ENCODE measurements at places on chromosomes 4 and X. TPM values are rescaled to one million over a fixed set of nuclear protein-coding genes. Genes with fewer than 3 reads are reported as not detected.
A peak's percentile ranks its signal among the peaks of the same experiment; 100 is the strongest.

TMPRSS11D gene
- not detected for total RNA-seq

GRCh38 chr4:35463251-35463952 is 780.9 kb downstream of the ARAP2 start:
- DNase-seq: no peak

CCKAR gene
- 2.5 TPM for total RNA-seq

- DNase-seq: peak; percentile 41
These were observed 118.3 kb upstream of the ETNPPL start for GRCh38 chr4:108881190-108881589.

DNA sequence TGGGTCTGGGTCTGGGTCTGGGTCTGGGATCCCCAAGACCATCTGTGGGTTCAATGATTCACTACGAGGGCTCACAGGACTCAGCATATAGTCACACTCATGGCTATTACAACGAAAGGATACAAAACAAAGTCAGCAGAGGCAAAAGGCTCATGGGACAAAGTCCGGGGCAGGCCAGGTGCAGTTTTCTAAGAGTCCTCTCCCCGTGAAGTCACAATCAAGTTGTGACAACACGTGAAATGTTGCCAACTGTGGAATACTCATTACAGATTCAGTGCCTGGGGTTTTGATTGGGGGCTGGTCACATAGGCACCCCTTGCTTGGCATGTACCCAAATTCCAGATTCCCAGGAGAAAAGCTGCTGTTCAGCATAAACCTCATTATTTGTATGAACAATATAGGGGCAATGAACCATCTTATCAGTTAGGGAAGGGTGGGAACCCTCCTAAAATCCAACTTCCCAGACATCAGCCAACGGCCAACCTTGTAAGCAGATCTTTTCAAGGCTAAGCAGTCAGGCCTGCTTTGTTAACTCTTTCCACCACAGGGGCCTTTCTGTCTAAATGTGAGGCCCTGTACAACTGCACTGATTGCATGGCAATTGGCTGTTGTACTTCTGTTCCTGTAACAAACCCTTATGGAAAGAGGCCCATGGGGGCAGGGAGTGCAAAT is 58.2 kb upstream of the DIPK2B start:
- DNase-seq: no peak

DNA sequence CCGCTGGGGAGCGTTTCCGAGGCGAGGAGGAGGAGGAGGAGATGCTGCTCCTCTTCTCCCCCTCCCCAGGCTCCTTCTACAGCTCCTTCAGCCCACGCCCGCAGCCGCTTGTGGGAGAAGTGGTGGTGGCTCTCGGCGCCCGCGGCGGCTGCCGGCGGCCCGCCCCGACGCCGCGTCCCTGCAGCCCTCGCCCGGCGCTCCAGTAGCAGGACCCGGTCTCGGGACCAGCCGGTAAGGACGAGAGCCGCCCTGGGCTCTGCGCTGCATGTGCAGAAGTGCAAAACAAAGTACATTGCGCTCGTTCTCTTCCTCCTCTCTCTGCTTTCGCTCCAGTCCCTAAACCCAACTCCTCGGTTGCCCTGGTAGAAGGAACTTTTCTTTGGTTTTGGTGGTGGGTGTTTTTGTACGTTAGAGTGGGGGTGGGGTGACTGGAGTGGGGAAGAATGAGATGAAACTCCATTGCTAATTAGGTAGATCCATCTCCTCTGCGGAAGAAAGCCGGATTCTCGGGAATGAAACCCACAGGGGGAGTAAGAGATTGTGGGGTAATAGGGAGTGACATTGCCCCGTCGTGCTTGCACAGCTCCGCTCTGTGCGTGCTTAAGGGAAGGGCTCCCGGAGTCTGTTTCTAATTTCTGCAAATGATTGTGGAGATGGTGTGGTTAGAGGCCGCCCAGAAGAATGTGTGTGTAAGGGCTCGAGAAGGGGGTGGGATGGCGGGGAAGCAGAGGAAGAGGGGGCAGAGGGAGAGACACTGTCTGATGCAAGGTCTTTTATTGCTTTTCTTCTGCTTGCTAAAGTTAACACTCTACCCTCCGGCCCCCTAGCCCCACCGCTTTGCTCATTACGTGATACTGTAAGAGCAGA is 677 bp downstream of the PTPN13 start:
- DNase-seq: peak; percentile 90

DTHD1 gene
- not detected for total RNA-seq

DNA sequence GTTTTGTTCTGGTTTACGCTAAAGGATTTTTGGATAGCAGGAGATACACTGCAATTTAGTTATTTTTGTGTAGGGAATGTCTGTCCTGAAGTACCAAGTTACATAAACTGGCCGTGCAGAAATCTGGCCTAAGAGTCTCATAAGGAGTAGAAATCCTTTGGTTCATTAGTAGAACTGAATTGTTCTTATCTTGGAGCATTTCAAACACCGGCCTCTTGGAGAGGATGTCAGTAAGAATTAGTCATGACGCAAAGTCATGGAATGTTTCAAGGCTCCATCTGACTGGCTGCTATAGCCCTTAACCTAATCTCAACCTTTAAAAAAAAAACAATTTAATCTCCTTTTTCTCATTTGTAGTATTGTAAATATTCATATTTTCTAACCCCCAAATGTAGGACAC is 15.2 kb downstream of the PDLIM3 start:
- peak; percentile 68 for DNase-seq

RNF150 gene
- 13.4 TPM for total RNA-seq

- DNase-seq: peak; percentile 21
These were observed 145.5 kb downstream of the NWD2 start for GRCh38 chr4:37389967-37390580.

DMD gene
- total RNA-seq: 13.8 TPM

DNA sequence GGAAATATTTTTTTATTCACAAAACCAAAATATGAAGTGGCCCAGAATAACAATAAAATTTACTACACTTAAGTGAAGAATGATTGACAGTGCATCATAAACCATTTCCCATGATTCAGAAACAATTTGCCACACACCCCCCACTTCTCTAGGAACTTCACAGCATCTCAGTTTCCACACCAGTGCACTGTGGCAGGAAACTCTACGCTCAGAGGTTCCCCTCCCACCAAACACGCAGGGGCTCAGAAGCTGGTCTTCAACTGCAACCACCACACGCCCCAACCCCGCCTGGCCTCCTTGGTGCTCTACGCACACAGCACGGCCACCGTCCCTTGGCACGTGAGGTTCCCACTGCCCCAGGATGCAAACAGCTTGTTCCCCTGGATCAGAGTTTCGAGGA is 63.7 kb downstream of the ZFYVE28 start:
- DNase-seq: peak; percentile 26

TBC1D8B gene
- 12.3 TPM for total RNA-seq

DNA sequence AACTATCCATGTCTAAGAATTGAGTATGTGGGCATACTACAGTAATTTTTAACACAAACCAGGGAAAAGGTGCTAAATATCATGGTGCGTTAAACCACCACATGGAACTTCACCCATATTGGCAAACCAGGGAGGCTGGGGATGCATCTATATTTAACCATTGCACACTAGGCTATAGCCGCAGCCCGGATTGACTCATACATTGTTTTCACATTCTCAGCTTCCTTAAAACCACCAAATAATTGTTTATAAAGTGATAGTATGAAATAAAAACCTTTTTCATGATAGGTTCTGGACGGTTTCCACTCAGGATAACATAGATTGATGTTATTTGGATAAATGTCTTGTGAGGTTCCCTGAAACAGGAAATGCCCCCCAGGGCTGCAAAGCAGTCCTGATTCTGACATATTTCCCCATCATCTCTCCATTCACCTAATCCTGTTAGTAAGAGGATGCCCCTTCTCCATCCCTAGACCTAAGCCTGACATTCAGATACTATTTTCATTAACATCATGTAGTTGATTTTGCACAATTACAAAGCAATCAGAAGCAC is 7.9 kb downstream of the COL25A1 start:
- DNase-seq: no peak

- DNase-seq: peak; percentile 30
These were observed 165 bp upstream of the PTCHD1 start for GRCh38 chrX:23334521-23334847.

DNA sequence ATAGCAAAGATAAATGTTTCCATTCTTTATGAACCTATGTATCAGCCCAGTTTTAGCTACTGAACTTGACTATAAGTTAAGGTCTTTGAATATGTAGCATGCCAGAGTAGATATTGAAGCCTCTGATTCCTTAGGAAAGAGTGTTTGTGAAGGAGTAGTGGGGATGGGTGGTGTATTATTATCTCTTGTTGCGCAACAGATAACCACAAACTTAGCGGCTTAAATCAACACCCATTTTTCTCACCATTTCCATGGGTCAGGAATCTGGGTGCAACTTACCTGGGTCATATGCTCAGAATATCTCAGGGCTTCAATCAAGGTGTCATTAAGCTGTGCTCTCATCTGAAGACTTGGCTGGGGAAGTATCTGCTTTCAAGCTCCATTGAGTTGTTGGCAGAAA is 251.4 kb upstream of the PUDP start:
- DNase-seq: no peak

C4orf50 gene
- total RNA-seq: not detected

DNA sequence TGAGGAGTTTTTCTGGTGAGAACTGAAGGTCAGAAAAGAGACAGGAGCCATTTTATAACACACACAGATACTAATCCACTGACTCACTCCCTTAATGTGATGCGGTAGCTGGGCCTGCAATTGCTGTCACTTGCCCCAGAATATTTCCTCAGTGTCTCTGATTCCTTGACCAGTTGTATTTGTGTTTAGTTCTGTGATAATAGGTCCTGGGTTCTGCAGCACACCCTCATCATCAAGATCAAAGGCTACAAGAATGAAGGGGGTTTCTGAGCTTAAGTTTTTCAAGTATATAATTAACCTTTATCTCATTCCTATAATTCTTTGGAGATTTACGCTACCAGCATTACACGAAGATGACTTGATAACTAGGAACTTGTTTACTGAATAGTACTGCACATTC is 576.5 kb upstream of the CPXCR1 start:
- no peak for DNase-seq

GRCh38 chr4:10061650-10062415 is 40.5 kb upstream of the SLC2A9 start:
- no peak for DNase-seq

ARR3 gene
- not detected for total RNA-seq

DDX53 gene
- not detected for total RNA-seq

GRCh38 chrX:15834053-15834452 is 20.6 kb downstream of the AP1S2 start:
- no peak for DNase-seq

GRCh38 chr4:88674565-88674964 is 23.1 kb downstream of the NAP1L5 start:
- DNase-seq: no peak

Measured in osteoblast (primary cell).